H54 (cell line): ENCODE measurements at places on chromosomes 1 and 21.

DNA sequence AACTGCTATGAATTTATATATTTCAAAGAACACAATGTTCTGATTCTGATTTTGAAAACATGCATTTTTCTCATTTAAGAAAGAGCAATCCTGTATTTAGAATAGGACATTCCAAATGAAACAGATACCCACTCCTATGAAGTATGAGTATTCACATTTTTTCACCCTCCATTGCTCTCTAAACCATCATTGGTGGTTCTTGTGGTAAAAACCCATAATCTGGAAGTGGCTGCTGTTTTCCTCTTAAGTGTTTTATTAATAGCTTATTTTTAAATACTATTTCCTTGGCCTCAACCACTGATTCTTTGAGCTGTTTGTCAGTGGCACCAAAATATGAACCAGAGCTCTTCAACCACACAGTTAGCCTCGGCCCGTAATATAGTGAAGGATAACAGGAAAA is 60.0 kb upstream of the ADAM30 start:
- DNase-seq: no peak

DNA sequence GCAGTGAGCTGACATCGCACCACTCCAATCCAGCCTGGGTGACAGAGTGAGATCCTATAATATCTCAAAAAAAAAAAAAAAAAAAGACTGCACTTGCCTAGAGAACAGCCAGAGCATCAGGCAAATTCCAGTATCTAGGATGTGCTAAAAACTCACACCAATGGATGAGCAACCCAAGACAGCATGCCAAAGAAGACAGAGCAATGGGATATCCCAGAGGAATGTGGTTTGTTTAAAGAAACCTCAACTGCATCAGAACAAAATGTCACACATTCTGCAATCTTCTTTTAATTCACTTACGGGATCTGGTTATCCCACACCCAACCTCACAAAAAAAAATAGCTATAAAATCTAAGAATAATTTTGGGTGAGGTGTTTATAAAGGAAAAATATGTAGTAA is 7.3 kb downstream of the KCNH1 start:
- DNase-seq: no peak

DNA sequence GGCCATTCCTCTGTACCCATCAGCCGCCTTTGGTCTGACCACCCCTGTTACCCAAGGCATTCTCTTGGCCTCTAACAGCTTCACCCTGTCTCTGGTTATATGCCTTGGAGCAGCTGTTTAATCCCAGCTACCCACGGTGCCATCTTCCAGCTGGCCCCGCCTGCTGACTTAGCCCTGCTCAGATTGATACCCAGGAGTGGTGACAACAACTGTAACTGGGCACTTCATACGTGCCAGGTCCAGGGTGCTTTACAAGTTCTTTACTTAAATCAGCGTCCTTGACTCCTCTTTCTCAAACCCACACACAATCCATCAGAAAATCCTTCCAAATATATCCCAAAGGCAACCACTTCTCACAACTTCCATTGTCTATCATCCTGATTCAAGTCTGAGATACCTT is 37.2 kb upstream of the HMGB4 start:
- DNase-seq: no peak

DNA sequence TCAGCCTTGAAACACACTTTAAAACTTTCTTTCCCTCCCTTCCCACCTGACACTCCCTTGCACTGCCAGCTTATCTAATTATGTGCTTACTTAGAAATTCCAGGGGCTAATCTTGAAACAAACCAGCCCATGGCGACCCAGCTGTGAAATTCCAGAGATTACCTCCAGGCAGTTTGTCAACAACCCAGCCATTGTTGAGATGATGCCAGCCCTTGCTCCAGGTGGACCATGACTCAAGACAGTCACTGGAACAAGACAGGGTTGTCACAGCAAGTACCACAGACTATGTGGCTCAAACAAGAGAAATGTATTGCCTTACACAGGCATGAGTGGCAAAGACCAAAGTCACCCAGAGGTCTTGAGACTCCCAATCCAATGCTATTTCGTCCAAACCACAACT is 7.9 kb downstream of the FYB2 start:
- no peak for DNase-seq

DNA sequence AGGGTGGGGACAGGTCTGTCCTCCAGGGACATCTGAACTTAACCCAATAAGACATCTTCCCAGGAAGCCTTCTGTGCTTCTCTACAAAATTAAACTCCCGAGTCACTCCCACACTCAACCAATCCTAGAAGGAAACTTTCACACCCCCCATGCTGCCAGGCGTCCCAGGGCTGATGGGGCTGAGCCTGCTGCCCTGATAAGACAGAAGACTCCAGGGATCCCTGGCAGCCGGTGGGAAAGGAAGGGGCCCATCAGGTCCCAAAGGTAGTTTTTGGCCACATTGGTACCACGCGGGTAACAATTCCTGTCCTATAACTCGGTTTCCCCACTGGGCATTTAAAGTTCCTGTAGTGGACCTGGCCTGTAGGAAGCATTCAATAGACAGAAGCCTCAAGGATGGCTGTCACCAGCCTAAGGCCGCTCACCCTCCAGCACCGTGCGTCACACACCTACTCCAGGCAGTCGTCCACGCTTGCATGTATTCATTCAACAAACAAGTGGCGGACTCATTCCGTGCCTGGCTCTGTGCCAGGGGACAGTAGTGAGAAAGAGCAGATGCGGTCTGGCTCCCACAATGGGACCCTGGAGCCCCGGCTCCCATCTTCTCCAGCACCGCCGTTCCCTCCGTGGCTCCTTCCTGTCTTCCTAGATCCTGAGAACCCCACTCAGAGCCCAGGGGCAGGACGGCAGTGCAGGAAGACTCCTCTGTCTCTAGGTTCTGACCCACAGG is 465.2 kb downstream of the NPHP4 start:
- DNase-seq: no peak

DNA sequence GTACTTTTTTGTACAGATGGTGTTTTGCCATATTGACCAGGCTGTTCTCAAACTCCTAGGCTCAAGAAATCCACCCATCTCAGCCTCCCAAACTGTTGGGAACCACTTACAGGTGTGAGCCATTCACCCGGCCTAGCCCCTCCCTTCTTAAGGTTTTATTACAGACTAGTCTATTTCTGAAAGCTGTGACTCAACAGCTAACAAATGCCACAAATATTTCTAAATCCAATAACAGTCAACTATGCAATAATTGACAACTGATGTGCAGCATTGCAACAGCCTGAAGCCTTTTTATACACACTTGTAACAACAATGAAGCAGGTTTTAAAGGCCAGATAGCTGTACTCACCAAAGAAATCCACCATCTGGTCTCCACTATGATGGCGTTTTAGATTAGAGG is 51.4 kb downstream of the GRIK1 start:
- DNase-seq: no peak

- no peak for DNase-seq
Observed at GRCh38 chr1:113074237-113074636, 1.2 kb downstream of the LRIG2 start.

GRCh38 chr1:75952016-75952415 is 19.8 kb upstream of the ASB17 start:
- no peak for DNase-seq

DNA sequence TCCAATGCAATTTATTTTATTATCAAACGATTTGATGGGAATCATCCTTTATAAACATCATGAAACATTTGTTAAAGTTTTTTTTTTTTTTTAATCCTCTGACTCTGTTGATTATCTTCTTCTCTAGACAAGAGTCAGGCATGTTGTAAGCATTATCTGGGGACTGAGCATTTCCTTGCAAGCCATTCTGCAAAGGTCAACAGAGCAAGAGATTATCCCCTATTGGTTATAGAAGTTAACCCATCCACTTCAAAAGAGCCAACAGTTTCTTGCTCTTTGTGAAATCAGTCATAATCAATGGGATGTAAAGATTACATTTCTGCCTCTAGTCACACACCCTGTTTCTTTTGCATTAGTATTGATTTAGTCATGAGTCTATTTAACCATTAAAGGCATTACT is 368.8 kb upstream of the ADGRL4 start:
- no peak for DNase-seq

DNA sequence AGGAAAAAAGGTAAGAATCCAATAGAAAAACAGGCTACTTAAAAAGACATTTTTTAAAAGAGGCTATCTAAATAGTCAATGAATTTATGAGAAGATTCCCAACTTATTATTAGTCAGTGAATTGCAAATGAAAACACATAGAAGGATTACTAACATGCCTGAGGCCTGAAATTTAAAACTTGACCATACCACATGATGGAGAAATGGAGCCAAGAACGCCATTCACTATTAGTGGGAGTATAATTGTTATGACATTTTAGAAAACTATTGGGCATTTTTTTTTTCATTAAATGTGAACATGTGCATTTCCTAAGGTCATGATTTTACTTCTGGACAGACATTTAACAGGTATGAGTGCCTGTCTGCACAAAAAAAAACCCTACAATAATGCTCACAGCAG is 24.8 kb upstream of the OR2B11 start:
- DNase-seq: no peak

DNA sequence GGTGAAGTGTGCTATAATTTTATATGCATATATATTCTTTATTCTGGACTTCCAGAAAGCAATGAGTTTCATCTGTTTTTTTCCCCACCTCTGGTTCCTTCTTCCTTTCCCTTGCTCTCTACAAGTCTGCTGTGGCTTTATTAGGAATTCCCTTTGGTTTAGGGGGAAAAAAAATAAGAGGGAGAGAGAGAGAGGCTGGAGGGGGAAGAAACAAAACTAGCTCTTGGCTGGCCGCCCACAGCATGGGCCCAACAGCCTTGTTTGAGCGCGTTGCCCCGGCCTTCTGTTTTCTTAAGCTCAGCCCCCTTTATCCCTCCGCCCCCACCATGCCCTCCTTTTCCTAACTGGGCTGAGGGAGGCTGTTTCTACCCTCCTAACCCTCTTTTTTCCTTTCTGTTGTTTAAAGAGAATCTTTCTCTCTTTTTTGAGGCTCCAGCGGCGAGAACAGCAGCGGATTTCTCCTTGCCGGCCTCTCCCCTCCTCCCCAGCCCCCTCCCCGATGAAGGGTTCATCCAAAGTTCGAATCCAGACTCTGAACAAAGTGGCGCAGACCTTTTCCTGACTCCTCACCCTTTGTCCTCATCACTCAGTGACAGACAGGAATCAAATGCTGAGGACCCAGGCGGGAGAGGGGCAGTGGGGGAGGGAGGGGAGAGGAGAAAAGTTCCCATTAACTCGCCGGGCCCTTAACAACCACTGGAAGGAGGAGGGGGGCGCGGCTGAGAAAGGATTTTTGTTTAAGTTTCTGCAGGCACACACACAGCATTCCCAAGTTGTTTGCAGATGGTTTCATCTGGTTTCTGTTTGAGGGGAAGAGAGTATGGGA is 29.7 kb downstream of the PBX1 start:
- DNase-seq: no peak

GRCh38 chr1:8910331-8910730 is 31.8 kb upstream of the ENO1 start:
- no peak for DNase-seq

GRCh38 chr1:153774780-153775457 is at the start of gene SLC27A3:
Gene SLC27A3, plus strand, starts transcription at chr1:153775407. Its CDS starts 91 bp downstream, at chr1:153775498.
- DNase-seq: peak; percentile 43

- no peak for DNase-seq
Observed at GRCh38 chr1:45913731-45914501, 110.5 kb downstream of the MAST2 start.

DNA sequence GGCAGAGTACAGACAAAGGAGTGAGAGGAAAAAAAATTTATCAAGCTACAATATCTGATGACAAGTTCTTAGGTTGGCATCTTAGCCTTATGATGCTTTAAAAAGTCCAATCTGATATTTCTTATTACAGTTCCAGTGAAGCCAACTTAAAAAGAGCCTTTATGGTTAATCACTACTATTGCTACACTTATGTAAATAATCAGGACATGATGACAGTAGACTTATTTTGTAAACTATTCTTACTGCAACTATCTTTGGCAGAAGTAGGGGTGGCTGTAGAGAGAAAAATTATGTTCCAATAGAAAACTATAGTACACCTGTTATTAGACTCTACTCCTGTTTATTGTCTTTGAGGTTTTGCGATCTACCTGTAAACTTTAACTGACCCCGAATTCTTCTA is 25.8 kb upstream of the NUF2 start:
- DNase-seq: no peak

DNA sequence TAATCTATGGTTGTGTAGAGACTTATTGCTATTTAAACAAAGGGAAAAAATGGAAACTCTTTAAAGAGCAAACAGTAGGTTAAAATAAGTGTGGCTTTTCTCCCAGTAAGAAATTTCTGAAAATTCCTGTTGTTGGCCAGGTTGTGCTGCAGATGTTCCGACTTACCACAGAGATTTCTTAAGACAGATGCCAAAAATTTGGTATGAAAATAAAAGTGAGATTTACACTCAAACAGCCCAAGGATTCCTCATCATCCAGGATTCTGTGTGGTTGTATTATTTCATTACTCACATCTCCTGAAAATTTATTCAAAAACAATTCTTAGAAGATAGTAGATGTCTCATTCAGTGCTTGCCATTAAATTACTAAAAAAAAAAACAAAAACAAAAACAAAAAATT is 296.7 kb upstream of the PTBP2 start:
- no peak for DNase-seq

GRCh38 chr1:87718241-87718950 is 389.7 kb downstream of the LMO4 start:
- no peak for DNase-seq

DNA sequence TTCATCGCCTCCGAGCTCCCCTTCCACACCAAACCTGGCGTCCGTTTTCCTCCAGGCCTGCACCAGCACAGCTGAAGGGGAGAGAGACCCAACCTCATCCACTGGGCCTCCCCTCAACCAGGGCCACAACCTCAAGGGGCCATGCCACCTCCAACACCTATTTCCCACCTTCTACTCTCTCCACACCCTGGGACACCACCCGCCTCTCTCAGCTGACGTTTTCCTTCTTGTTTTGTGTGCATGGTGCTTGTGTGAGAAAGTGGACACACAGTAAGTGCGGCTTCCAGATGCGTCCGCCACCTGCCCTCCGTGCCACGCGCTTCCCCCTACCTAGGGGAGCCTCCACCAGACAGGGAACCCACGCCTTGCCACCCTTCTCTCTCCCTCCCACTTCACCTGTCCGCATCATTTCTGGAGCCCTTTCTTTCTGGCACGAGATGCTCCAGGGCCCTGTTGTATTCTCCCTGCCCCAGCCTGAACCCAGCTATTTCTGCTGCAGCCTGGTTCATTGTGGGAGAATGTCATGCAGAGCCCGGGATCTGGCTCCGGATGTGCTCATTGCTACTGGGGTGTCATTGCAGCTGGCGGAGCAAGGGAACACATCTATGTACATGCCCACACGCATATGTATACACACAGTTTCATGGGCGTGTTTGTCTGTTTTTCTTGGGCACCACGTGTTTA is 1.3 kb upstream of the GNB1 start:
- no peak for DNase-seq

DNA sequence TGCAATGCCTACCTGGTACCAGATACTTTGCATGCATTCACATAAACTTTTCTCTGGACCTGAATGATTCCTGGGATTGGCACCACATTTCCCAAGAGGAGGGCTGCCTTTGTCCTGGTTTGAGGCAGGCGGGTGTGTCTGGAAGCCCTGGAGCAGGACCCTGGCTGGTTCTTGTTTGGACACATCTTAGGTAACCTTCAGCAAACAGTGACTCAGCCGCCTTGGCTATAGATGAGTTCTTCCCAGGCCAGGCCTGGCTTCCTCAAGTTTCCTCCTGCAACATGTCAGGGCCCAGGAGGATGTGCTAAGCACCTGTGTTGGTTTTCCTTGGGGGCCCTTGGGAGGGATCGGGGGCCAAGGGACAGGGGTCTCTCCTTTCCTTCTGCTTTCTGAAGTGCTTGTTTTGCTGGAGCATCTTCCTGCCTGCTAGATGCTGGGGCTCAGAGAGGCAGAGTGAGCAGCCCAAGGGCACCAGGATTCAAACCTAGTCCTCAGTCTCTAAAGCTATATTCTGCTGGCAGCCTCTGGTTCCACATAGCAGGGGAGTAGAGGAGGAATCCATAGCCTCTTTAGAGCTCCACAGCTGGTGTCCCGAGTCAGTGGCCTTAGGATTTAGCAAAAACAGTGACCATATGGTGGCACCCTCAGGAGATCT is 38.2 kb downstream of the PAX7 start:
- DNase-seq: no peak
